ENCODE measurements at places on chromosomes 5 and 9. TPM values are rescaled to one million over a fixed set of nuclear protein-coding genes. Genes with fewer than 3 reads are reported as not detected.

Gene LTC4S
- 5.1 TPM for total RNA-seq

Gene GALT
- total RNA-seq: 14.6 TPM

GRCh38 chr5:173689737-173690360 lies 73.4 kb upstream of the BOD1 start:
- peak; percentile 38 for ATAC-seq

DNA sequence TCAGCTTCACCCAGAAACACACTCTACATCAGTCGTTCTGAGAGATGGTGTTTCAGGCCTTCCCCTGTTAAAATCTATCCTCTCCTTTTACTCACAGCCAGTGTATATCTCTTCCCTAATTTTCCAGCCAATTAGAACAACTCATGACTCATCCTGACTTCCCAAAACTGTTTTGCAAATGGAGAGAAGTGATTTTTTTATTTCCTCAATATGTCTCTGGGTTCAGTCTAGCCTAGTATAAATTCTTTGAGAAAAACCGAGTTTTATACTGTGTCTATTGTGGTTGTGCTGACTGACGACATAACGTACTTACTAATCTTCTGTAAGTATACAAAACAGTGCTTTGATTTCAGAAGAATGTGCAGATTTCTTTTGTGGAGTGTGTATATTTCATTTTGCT lies 28.4 kb upstream of the CAST start:
- no peak for ATAC-seq

Gene PCDHGA5
- 0.72 TPM for total RNA-seq

Gene ACER2
- 3.1 TPM for total RNA-seq

GRCh38 chr5:102651466-102651865 lies 103.6 kb upstream of the PAM start:
- ATAC-seq: no peak

Gene PRDM9
- not detected for total RNA-seq

DNA sequence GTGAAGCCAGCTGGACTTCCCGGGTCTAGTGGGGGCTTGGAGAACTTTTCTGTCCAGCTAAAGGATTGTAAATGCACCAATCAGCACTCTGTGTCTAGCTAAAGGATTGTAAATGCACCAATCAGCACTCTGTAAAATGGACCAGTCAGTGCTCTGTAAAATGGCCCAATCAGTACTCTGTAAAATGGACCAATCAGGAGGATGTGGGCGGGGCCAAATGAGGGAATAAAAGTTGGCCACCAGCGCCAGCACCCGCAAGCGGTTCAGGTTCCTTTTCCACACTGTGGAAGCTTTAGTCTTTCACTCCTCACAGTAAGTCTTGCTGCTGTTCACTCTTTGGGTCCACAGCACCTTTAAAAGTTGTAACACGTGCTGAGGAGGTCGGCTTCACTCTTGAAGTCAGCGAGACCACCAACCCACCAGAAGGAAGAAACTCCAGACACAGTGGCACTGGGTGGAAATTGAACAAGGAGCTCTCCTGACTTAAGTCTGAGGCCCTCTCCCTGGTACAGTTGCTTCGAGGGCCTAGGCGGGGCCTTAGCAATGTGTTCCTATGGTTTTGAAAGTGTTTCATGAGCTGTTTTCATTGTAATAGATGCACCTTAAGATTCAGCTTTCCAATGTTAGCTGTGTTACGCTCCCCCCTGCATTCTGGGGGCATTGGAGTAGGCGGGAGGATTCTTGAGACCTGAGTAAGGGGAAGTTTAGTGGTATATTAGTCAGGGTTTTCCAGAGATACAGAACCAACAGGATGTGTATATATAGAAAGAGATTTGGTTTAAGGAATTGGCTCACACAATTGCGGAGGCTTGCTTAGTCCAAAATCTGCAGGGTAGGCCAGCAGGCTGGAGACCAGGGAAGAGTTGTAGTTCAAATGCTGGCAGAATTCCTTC lies 21.5 kb upstream of the MYO10 start:
- ATAC-seq: no peak

Gene PTGES
- total RNA-seq: 9.1 TPM

DNA sequence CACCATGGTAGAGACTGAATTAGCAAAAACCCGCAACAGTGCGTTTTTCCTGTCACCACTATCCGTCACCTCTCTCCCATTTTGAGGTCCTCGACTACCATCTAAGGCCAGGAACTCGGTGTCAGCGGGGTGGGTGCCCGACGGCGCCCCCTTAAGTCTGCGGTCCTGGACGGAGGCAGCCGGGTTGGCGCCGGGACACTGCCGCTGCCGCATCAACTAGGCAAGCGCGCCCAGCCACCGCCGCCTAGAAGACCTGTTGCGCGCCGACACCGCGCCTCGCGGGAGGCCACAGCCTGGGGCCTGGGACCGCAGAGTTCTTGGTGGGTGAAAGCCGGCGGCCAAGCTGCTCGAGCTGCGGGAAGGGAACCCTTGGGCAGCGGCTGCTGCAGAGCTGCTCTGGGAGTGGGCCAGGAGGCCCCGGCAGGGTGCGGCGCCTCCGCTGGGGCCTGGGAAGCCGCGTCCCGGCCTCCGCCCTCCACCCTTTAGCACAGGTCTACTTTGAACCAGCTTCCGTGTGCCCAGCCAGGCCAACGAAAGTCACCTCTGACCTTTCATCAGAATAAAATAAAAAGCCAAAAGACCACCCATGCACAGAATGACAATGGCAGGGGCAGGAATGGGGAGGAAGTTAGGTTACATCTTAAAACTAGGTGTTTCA lies 3.5 kb downstream of the FOXB2 start:
- no peak for ATAC-seq

Gene PTPRD
- 8.7 TPM for total RNA-seq

GRCh38 chr5:36089989-36090388 lies 23.3 kb upstream of the UGT3A2 start:
- ATAC-seq: peak; percentile 80

DNA sequence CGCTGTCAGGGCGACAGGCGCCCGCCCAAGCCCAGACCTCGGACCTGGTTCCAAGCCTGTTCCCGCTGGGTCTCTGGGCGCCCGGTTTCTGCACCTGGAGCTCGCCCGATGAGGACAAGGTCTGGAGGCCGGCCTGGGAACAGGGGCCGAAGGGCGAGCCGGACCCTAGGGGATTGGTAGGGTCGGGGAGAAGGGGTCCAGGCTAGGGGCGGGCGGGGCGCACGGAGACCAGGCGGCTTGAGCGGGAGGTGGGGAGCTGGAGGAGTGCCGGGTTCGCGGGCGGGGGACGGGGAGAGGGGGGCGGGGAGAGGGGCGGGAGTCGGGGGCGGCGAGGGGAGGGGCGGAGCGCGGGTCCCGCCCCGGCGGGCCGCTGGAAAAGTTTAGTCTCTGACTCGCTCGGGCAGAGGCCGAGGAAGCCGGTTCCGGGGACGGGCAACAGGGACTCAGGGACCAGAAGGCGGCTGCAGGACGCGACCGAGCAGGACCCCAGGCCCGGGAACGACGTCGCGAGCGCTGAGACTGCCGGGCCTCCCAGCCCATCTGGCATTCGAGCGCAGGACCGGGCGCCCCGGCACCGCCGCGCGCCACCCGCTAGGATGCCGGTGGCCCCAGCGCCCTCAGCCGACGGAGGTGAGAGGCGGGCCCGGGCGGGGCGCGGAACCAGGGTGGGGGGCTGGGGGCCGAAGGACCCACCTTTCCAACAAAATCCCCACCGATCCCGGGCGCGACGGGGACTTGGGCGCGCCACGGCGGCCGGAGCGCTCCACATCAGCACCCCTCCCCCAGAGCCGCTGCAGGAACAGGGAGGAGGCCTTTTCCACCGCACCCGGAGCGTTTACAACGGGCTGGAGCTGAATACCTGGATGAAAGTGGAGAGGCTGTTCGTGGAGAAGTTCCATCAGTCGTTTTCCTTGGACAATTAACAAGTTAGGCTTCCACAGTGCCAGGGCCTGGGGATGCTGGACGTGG lies at the start of gene S1PR3:
Gene S1PR3 (plus strand): TSS at position 403 of the 969 bp plus-strand sequence. CDS start 9,733 bp downstream, outside the sequence.
- ATAC-seq: peak; percentile 49

DNA sequence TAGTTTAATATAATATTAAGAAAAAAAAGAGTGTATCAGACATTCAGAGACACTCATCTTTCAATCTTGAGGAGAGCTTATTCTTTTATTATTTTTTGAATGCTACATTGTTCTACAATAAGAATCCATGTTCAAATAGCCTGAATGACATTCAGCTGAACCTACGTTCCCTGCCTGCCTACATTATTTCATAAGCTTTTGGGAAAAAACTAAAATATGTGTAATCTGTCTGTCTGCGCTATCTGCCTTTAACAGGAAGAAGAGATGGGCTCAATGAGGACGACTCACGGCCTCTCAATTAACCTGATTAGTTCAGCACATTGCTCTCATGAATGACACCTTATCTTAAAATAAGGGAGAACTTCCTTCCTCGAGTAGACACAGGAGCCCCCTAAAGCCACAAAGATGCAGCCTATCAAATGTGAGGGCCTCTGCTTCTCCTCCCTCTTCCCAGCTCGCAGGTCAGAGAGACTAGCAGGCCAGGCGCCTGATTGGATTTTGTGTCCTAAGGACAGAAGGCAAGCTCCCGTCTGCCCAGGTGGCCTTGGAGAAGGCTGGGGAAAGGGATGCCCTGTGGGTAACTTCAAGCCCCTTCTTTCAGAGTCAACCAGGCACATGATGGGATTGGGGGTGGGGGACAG lies 37.8 kb downstream of the EBF1 start:
- ATAC-seq: no peak

Gene DEPDC1B
- 4.9 TPM for total RNA-seq

- no peak for ATAC-seq
Observed at GRCh38 chr9:136495238-136495800, 12.5 kb upstream of the SEC16A start.

DNA sequence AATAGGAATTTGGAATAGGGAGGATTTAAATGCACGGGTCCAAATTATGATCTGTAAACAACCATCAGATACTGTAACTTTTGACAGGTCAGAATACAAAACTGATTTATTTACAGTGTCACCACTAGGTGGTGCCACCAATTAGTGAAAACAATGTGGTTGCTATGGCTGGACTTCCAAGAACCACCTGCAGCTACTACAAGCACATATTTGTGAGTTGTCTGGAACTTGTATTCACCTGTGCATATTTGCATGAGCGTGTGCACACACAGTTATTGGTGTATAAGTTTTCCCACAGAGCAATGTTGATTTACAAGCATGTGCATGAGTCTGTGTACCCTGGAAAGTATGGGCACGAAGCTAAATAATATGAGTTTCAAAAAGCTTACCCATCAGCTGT lies 3.0 kb upstream of the HRCT1 start:
- peak; percentile 53 for ATAC-seq

DNA sequence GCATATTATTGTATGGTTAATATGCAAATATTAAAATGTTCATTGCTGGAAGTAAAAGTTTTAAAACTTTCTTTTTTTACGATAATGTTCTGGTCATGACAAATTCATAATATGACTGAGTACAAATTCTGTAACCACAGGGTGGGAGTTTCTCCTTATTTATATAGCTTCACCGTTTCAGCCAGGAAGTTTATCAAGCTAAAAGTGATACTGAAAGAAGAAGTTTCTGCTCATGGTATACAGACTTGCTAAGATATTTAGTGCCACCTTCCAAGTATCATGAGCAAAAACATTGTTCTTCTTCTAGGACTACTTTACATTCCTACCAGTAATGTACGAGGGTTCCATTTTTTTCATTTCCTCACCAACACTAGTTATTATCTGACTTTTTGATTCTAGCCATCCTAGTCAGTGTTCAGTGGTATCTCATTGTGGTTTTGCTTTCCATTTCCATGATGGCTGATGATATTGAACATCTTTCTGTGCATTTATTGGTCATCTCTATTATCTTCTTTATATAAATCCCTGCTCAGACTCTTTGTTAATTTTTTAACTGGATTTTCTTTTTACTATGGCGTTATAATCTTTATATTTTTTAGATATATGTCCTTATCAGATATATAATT lies 94.2 kb upstream of the PRRC1 start:
- no peak for ATAC-seq

- no peak for ATAC-seq
Observed at GRCh38 chr5:129857116-129857515, 47.1 kb upstream of the CHSY3 start.

Data from esophagus mucosa (tissue), 1 donor.